Stimulated activated naive CD8-positive, alpha-beta T cell treated with anti-CD3 and anti-CD28 coated beads, Interleukin-15, Interleukin-2, amounts not matched to agents 100 U/mL and 50 U/mL, for 24 hours (primary cell): ENCODE measurements at places on chromosomes 3 and 15.

- no peak for DNase-seq
These were observed 256.3 kb upstream of the SEMA6D start for GRCh38 chr15:47460795-47461573.

GRCh38 chr3:14877469-14877868 is 58.7 kb downstream of the FGD5 start:
- no peak for DNase-seq

- DNase-seq = no peak
These were observed 37.3 kb downstream of the UBE3A start for GRCh38 chr15:25401501-25401900.

- DNase-seq = no peak
These were observed 64.9 kb downstream of the CDIN1 start for GRCh38 chr15:36644191-36644896.

GRCh38 chr3:50525987-50526386 is 22.6 kb upstream of the CACNA2D2 start:
- DNase-seq = peak; percentile 83

- no peak for DNase-seq
These were observed 382 bp upstream of the POMGNT2 start for GRCh38 chr3:43106293-43106628.

GRCh38 chr3:35900079-35900478 is 260.8 kb downstream of the ARPP21 start:
- DNase-seq = no peak

GRCh38 chr3:42665050-42665878 is 11.8 kb downstream of the ZBTB47 start:
- DNase-seq = no peak

GRCh38 chr3:20552605-20553275 is 366.7 kb upstream of the SGO1 start:
- DNase-seq = no peak

GRCh38 chr3:188789251-188789650 is 382.5 kb upstream of the TPRG1 start:
- DNase-seq = no peak

- DNase-seq = peak; percentile 38
These were observed at the start of gene ENTPD3 for GRCh38 chr3:40387001-40387894. Gene ENTPD3, plus strand, starts transcription at chr3:40387184. Its CDS starts 874 bp downstream, at chr3:40388058.

GRCh38 chr3:118970819-118971218 is 63.8 kb downstream of the IGSF11 start:
- no peak for DNase-seq

DNA sequence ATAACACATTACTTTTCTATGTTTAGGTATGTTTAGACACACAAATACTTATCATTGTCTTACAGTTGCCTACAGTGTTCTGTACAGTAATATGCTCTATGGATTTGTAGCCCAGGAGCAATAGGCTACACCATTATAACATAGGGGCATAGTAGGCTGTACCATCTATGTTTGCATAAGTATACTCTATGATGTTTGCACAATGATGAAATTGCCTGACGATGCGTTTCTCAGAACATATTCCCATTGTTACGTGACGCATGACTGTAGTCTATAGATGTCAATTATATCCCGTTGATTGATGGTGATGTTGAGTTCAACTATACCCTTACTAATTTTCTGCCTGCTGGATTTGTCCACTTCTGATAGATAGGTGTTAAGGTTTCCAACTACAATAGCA is 139.4 kb upstream of the PFN2 start:
- no peak for DNase-seq

- no peak for DNase-seq
These were observed 429.9 kb downstream of the TBL1XR1 start for GRCh38 chr3:176767385-176767784.

DNA sequence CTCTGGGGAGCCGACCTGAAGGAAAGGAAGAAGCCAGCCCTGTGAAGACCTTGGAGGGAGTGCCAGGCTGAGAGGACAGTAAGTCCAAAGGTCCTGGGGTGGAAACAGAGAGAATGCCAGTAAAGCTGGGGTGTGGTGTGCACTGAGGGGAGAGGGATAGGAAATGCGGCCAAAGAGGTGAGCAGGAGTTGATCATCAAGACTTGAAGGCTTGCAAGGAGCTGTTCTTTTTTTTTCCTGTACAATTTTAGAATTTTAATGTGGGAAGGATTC is 73.8 kb downstream of the SYNPR start:
- no peak for DNase-seq

DNA sequence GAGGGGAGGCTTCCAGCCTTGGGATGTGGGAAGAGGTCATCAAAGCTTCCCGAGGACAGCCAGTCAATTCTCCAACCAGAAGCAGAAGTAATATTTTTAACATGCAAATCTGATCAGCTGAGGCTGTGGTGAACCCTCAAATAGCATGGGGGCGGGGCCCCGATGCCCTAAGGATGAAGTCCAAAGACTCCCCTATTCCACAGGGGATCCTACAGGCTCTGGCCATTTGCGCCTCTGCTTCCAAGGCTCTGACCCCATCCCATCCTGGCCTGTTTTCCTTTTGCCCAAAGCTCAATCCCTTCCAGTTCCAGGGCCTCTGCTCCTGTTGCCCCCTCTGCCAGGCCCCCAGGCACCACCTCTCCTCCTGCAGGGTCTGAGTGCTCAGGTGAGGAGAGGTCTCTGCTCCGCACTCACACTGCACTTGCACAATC is 6.7 kb upstream of the CSK start:
- no peak for DNase-seq

- DNase-seq = no peak
These were observed 127.0 kb upstream of the ICE2 start for GRCh38 chr15:60605879-60606307.

GRCh38 chr3:58137306-58137705 is 73.5 kb downstream of the DNASE1L3 start:
- DNase-seq = no peak
